ENCODE measurements at places on chromosomes 16 and 17.

- no peak for DNase-seq
These were observed 33.5 kb upstream of the MON1B start for GRCh38 chr16:77157346-77158058.

DNA sequence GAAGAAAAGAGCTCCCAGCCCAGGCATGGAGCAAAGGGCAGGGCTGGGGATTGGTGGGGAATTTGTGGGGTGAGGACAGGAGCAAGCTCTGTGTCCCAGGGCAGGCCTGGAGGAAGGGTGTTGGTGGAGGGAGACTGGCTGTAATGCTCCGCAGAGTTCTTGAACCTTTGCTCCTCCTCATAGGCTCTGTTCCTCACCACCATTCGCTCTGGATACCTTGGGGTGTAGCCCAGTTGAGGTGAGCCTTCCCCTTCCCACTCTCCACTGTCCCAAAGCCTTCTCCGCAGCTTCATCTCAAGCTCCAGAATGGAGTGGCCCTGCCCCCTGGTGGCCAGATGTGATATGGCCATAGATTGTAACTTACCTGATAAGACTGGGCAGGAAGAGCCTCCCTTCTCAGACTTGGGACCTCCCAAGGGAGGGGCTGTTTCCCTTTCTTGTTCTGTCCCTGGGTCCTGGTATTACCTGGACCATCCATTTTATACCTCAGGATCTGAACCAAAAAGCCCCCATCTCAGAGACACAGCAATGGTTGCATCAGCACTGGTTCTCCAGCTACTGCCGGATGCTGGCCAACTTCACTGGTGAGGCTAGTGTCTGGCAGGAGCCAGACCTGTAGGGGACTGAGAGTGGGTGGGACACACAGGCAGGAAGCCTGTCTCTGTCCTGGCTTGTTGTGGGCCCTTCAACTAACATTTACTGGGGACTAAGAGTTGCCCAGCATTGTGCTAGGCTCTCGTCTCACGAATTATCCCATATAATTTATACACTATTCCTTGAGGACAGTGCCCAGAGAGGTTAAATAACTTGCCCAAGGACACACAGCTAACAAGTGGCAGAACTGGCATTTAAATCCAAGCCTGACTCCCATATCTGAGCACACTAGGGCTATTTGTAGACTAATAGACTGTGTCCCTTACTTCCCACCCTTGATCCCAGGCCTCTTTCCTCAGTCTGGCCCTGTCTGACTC, 19.1 kb upstream of the STAC2 start:
- peak; percentile 70 for DNase-seq

DNA sequence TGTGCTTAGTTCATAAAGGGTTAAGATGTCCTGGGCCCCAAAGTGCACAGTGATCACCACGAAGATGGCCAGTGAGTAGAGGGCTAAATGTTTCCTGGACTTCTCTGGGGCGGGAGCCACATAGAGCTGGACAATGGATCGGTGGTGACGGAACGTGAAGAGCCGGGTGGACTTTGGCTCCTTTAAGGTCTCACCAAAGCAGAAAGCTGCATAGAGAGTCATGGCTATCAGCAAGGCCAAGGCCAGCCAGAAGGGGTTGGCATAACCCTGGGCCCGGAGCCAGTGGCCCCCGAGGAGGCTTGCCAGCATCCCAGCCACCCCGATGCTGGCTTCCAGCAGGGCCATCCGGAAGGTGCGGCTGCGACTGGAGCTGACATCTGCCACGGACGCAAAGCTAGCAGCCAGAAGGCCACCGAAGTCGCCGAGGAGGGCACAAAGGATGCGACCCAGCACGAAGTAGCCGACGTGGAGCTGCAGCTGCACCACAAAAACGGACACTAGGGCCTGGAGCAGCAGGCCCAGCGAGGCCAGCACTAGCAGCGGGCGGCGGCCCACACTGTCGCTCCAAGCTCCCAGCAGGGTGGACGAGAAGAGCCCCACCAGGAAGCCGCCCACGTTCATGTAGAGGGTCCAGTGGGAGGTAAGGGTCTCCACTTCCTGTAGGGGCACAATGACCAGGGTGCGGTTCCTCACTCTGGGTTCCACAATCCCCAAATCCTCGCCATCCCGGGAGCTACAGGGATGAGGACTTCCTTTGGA, 1.0 kb downstream of the SLC46A1 start:
- no peak for DNase-seq

DNA sequence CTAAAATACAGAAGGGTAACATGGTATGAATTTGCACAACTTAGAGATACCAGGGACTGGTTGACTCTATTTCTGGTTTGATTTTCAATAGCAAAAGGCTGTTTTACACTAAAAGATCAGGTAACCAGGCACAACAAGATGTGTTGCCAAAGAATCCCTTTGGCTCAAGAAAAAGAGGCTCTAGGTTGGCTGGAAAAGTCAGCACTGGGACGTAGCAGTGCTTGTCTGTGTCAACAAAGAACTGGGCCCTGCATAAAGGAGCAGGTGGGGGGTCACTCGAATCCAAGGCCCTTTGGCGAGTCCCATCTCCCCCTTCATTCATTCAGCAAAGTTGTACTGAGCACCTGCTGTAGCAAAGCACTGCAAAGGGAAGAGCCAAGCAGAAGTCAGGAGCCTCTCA, 18.4 kb downstream of the SDR42E1 start:
- no peak for DNase-seq

DNA sequence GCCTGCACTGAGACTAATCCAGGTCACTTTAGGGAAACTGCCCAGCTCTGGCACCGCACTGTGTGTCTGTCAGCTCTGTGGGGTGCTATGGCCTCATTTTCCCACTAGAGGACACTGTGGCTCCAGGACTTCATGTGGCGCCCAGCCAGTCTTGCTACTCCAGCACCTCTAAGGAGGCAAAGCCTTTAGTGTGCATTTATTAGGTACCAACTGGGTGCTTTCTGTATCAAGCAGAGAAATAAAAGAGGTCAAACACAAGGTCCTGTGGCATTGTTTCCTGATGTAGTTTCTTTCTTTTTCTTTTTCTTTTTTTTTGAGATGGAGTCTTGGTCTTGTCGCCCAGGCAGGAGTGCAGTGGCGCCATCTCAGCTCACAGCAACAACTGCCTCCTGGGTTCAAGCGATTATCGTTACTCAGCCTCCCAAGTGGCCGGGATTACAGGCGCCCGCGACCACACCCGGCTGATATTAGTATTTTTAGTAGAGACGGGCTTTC, 12.5 kb upstream of the RHBDL3 start:
- DNase-seq: peak; percentile 72

DNA sequence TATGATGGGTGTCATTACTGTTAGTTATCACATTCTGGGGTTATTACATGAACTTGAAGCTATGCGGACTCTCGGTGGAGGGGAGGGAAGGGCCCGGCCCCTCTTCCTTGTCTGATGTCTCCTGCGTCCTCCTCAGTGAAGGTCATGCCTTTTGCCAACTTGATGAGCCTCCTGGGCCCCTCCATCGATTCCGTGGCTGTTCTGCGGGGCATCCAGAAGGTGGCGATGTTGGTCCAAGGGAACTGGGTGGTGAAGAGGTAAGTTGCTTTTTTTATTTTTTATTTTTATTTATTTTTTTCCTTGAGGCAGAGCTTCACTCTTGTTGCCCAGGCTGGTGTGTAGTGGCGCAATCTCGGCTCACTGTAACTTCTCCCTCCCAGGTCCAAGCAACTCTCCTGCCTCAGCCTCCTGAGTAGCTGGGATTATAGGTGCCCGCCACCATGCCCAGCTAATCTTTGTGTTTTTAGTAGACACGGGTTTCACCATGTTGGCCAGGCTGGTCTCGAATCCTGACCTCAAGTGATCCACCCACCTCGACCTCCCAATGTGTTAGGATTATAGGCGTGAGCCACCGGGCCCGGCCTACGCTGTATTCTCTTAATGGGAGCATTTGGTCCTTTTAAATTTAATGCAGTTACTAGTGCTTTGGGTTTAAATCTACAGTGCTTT, 21.6 kb downstream of the POLR3E start:
- peak; percentile 29 for DNase-seq

DNA sequence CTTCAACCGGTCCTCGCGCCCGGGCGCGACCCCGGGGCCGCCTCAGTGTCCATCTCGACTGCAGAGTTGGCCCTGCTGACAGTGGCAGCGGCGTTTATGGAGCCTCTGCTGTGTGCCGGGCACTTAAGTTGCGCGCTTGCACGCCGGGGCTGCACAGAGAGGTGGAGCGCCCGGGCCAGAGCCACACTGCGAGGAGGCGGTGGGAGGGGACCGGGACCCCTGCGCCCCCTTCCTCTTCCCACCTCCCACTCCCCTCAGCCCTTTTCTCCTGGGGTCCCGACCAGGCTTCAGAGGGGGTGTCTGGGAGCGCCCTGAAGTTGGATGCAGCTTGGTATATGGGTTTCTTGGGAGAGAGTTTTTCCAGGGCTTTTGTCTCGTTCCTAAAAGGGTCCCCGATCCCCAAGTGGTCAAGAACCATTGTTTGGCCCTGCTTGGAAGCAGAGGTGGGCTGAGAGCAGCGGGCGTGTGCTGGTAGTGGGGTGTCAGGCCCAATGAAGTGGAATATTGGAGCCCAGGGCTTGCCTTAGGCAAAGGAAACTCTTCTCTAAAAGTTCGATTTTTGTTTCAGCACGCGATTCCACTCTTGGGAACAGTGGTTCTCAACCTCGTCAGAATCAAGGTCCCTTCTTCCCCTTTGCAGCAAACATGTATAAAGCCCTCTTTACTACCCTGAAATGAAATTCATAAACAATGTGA, 605 bp downstream of the MRTFB start:
- no peak for DNase-seq

DNA sequence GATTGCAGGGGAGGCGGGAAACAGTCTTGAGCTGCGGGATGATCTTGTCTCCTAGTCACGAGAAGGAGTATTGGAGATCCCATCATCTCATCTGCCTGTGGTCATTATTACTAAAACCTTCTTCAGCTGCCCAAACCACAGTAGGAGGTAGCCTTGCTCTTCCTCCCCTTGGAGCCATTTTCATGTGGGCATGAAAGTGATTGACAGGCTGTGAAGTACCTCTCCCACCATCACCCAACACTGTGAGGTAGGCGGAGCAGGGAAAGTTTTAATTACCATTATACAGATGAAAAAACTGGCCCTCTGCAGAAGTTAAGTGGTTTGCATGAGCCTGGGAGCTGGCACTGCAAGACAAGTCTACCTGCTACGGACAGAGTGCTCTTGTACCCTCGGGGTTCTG, 237.3 kb downstream of the MSI2 start:
- no peak for DNase-seq

DNA sequence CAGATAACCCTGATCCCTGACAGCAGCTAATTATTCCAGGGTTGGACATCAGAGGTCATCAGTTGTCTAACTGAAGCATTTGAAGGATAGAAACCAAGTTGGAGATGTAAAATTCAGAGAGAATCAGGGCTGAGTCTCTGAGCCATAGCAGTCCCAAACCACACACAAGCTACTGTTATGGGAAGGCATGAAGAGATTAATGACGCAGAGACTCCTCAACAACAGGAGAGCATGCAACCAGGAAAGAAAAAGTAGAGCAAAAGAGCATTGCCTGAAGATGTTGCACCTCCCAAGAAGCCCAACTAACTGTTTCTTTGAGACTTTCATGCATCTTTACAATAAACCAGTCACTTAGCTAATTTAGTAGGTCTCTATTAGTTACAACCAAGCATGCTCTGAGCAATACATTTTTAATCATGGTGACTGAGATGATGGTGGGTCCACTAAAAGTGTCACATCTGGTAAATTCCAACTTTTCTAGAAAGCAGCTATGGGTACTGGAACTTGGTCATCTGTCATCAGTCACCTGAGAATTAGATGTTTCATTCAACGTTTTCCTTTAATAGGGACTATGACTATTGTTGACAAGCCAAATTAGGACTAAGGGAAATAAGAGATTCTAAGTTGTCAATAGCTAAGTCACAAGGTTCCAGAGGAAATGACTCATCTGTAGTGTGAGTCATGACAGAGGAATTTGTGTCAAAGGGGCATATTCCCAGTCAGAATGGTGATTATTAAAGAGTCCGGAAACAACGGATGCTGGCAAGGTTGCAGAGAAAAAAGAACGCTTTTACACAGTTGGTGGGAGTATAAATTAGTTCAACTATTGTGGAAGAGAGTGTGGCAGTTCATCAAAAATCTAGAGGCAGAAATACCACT, 239.8 kb downstream of the CHD9NB start:
- no peak for DNase-seq

DNA sequence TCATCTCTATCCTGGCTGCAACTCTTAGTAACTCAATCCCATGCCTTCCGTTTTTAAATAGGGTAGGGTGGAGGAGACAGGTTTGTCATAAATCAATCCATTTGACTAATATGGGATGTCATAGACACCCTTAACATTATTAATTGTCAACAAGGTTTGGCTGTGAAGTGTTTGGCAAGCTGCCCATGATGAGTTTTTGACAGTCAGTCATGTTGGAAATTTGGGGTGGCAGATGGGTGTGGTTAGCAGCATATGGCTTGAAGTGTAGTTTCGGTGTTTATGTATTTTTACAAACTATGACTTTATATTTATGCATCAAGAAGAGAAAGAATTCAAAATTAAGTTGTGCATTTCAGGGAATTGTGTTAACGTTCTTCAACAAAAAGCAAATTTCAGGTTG, 221.8 kb upstream of the CDH5 start:
- DNase-seq: no peak

GRCh38 chr17:57403236-57403635, 146.9 kb downstream of the MSI2 start:
- no peak for DNase-seq

- DNase-seq: no peak
These were observed 243.7 kb downstream of the FTO start for GRCh38 chr16:53947642-53948041.

DNA sequence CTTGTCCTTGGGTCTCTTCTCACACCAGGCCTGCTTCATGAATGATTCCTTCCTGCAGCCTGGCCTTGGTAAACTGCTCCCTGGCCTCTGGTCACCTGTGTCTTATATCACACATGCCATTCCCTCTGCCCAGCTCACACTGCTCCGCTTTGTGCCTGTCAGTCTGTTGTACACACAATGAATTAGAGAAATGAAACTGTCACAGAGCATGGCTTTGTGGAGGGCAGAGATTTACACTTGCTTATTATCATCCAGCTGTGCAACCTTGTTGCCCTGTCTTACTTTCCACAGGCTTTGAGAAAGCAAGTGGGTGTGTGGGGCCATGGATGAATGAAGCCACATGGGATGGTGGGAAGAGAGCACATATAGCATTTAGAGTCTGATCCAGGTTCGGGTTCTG, 22.4 kb downstream of the ALDH3A2 start:
- DNase-seq: no peak

DNA sequence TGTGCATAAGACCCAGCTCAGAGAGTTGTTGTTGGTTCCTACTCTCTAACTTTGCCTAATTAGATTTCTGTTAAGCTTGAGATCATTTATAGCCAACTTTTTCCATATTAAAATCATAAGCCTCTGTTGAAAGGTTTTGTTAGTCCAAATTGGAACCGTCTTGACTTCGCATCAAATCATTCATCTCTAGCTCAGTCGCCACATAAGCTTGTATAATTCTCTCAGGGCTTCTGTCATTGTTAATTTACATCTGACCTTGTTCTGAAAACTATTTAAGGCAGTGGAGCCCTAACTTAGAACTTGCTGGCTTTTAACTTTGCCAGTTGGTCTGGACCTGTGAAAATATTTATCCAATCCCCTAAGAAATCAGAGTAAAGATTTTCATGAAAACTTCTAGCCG, 107.2 kb downstream of the PITPNC1 start:
- DNase-seq: no peak

GRCh38 chr17:64369007-64369893, 21.4 kb downstream of the PECAM1 start:
- DNase-seq: no peak
